ENCODE measurements at places on chromosomes 1 and 21.

GRCh38 chr1:36154765-36155407 is 1.1 kb upstream of the MAP7D1 start:
- peak overlapping the region; percentile 94 for H3K4me3 ChIP-seq
- no peaks in the 10 kb centered on the region for H3K36me3 ChIP-seq
- H3K27ac ChIP-seq: peak overlapping the region; percentile 96
- peaks cover 60% of the 10 kb centered on the region for H3K4me1 ChIP-seq
- H3K27me3 ChIP-seq: no peaks in the 10 kb centered on the region

DNA sequence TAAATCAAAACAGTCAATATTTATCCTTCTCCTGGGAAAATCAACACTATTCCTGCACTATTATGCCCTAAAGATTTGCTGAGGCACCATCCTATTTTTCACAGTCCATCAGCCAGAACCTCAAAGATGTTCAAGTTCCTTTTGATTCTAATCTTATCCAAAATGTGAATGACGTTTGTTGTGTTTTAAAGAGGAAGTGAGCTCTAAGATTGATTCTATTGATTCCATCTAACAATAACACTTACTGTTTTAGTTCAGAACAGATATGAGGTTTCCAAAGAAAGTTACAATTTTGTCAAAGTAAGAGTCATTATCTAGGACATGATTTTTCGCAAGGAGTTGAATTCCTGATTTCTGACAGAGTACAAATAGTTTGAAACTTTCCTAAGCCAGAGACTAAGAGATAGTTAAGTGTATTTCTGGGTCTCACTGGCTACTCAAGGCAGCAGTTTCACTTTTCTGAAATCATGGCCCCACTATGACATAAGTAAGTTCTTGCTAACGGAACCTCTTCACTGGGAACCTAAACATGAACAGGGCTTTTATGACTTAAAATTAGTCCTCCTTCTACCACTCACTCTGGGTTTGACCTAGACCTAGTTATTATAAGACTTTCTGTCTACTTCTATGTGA is 84.7 kb downstream of the LHX9 start:
- DNase-seq: no peak
- H3K27me3 ChIP-seq: peaks cover 7% of the 10 kb centered on the region
- no peaks in the 10 kb centered on the region for H3K36me3 ChIP-seq
- no peaks in the 10 kb centered on the region for H3K4me1 ChIP-seq
- H3K4me3 ChIP-seq: no peak overlapping the region

GRCh38 chr1:164589961-164590507 is 31.1 kb downstream of the PBX1 start:
- no peaks in the 10 kb centered on the region for H3K36me3 ChIP-seq
- H3K27me3 ChIP-seq: peaks cover 12% of the 10 kb centered on the region
- no peaks in the 10 kb centered on the region for H3K4me1 ChIP-seq
- H3K4me3 ChIP-seq: no peak overlapping the region
- no peak for DNase-seq

GRCh38 chr21:40845441-40845995 is 1.4 kb downstream of the DSCAM start:
- DNase-seq: no peak
- no peaks in the 10 kb centered on the region for H3K4me1 ChIP-seq
- H3K36me3 ChIP-seq: no peaks in the 10 kb centered on the region
- H3K27ac ChIP-seq: no peak overlapping the region
- H3K27me3 ChIP-seq: no peaks in the 10 kb centered on the region
